ENCODE measurements at places on chromosomes 6 and 20.

DNA sequence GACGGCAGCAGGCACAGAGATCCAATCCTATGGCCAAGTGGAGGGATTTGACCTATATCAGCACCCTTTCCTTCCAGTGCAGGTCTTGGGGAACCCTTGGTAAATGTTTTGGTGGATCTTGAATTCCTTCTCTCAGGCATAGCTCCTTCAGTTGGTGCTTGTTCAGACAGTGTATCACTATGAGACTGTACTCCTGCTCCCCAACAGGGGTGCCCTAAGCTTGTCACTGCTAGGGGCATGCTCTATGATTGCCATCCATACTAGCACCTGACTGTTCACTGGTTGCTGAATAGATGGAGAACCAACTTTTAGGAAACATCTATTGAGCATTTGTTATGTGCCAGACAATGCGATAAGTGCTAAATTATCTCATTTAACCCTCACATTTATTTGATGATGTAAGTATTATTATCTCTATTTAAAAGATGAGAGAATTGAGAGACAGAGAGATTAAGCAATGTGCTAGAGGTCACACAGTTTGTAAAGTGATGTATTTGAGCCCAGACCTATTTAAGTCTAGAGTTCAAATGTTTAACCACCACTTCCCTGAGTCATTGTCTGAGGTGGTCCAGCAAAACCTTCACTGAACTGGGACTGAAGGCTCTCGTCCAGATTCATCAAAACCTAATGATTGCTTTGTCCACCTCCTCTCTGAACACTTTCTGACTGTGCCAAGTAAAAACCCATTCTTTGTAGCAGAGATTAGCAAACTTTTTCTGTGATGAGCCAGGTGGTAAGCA lies 34.3 kb downstream of the ADGRF1 start:
- DNase-seq, result no peak

GRCh38 chr20:60751826-60752225 lies 500.2 kb upstream of the CDH4 start:
- no peak for DNase-seq

DNA sequence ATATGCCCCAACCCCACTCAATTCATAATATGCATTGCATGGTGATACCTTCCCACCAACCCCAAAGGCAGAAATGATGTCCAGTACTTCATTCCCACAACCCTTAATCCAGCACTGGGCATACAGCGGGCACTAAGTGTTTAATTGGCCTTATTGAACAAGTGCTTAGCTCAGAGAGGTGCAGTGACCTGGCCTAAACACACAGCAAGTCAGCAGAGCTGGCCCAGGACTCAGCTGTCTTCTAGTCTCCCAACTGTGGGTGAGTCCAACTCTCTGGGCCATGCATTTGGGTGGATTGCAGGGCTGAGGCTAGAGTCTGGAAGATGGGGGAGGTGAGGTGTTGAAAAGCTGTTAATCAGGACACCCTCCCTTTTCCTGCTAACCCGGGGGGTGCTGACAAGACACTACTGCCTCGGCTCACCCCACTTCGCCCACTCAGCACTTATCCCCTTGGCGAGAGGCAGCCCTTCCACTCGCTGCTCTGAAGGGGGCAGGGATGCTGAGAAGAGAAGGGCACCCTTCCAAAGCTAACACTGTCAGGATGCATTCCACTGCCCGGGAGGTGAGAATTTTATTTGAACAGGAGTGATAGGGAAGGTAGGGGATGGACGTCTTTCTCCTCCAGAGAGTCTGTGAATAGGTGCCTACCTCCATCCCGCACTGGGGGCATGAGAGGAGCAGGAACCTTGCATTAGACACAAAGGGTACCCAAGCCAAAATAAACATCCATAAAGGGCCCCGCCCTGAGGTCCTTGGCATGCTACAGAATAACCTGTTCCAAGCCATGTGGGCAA lies 14.2 kb downstream of the KCNK5 start:
- DNase-seq, result no peak

DNA sequence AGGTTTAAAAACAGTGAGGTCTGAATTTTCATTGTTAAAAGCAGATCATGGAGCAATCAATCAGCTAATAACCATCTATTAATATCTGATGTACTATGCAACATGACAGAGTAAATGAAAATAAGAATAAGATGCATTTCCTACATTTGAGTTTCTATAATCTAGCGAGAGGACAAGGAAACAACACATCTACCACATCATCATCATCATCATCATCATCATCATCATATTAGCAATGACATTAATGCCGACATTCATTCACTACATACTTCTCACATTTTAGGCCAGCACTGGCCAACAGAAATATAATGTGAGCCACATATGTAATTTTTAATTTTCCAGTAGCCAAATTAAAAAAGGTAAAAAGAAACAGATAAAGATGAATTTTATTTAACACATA lies 110.0 kb downstream of the GMDS start:
- no peak for DNase-seq

DNA sequence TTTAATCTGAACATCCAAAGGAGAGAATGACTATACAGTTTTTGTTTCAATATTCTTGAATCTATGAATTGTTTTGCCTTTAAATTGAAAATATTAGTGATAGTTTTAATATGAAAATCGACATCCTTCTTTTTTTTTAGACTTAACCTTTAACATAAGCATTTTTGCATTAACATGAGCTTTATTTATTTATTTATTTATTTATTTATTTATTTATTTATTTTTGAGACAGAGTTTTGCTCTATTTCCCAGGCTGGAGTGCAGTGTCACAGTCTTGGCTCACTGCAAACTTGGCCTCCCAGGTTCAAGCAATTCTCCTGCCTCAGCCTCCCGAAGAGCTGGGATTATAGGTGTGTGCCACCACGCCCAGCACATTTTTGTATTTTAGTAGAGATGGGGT lies 27.6 kb downstream of the GJA1 start:
- DNase-seq, result no peak

DNA sequence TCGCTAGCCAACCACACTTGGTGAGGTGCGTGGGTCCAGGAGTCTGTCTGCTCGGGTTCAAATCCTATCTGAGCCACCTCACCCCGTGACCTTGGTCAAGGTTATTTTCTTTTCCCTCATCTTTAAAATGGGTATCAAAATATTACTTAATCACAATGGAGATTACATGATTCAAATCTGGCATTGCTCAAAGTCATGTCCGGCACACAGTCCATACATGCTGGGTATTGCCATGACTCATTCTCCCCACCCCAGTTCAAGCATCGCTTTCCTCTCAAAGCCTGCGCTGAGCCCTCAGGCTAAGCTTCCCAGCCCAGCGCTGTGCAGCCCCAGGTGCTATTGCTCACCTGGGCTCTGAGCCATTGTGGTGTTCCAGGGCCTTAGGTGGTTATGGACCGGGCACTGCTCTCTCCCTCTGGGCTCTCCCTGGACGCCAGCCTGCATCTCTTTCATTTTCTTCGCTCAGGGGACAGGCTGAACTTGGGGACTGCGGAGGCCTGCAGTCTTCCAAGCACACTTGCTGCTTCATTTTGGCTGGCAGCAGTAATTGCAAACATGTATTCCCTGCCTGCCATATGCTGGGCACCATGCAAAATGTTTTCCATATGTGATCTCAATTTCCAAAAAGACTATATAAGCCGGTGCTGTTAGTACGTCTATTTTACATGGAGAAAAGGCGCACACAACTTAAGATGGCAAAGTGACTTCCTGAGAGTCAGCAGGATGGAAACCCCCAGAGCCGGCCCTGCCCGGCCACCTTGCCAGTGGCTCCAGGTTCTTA lies 27.3 kb downstream of the WRNIP1 start:
- no peak for DNase-seq

- DNase-seq, result no peak
These were observed 83.9 kb downstream of the CDC5L start for GRCh38 chr6:44471271-44471981.

GRCh38 chr6:170135821-170136471 lies 154.9 kb downstream of the DLL1 start:
- no peak for DNase-seq

GRCh38 chr6:144294016-144294415 lies 8.9 kb downstream of the UTRN start:
- no peak for DNase-seq

DNA sequence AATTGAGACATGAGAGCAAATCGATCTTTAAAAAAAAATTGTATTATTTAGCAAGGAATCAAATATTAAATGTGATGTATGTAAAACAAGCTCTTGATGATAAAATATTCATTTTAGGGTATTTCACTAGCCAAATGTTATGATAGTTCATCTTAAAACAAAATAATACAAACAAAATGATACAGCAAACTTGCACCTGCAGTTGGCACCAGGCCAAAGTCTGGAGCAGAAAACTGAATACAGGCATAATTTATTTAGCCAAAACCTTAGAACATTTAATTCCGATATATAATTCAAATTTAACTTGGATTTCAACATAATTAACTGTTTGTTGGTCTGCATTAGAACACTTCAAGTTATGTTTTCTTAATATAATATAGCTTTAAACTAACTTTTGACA lies 60.9 kb downstream of the EPHA7 start:
- no peak for DNase-seq

DNA sequence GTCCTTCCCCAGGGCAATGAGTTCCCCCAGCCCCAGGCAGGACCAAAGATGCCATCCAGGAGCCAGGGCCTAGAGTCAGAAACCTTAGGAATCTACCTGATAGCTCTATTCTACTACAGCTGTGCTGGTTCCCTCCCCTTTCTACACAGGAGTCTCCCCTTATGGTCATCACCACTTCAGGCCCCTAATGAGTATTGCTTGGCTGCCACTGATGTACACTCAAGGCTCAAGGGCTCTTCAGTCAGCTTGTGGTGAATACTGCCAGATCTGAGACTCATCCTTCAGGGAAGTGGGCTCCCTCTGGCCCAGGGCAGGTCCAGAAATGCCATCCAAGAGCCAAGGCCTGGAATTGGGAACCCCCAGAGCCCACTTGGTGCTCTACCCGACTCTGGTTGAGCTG lies 248.6 kb downstream of the ALDH8A1 start:
- no peak for DNase-seq

GRCh38 chr6:127397729-127398630 lies 54.6 kb upstream of the ECHDC1 start:
- DNase-seq, result no peak

DNA sequence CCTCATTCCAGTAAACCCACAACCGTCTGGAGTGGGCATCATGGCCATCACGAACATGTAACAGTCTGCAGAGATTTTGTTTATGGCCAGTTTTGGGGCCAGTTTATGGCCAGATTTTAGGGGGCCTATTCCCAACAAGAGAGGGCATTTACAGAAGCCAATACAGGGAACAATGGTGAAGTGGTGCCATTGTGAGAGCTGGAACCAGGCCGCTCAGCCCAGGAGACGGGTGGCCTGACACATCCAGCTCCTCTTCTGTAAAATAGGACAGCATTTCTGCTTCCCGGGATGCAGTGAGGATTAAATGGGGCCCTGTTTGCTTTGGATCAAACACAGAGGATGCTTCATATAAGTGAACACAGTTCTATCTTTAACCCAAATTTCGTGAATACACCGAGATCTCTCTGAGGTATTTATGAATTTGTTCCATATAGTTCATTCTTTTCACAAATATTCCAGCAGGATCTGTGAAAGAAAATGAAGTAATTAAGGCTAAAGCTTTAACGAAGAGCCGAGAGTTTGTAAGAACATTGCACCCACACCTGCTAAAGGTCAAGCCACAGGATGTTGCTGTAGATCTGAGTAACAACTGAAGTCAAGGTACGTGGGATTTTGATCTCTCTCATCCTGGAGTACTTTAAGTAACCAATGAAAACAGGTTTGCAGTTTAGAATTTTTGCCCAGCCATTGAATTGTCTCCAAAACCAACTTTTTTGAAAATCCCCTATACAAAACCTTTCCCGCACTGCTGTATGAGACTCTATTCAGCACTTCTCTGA lies 14.5 kb upstream of the SIRPG start:
- DNase-seq, result peak; percentile 66

DNA sequence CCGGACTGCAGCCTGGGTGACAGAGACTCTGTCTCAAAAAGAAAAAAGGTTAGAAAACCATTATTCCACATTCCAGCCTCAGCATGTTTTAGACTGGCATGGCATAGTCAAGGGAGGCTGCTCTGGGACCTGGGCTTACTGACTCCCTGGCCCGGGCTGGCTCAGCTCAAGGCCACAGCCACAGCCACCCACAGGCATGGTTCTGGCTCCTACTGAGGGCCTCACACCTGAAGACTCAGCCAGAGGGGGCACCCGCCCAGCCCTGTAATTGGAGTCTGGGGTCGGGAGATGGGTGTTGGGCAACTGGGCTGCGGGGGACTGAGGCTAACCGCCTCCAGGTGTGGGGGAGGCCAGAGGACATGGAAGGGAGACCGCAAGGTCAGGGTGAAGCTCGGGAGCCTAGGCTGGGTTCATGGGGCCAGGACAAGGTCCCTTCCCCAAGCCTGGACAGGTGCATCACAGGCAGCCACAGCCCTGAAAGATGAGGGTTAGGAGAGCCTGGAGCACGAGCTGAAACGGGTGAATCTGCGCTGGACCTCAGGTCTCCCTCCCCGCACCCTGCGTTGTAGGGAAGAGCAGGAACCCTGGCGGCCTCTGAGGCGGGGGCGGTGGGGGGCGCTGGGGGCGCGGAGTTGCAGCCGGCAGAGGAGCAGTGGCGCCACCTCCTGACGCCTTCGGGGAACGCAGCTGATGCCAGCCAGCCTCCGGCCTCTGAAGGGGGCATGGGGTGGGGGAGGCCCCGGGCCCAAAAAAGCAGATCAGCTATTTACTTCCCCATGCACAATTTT lies 67.7 kb upstream of the SRSF6 start:
- no peak for DNase-seq

DNA sequence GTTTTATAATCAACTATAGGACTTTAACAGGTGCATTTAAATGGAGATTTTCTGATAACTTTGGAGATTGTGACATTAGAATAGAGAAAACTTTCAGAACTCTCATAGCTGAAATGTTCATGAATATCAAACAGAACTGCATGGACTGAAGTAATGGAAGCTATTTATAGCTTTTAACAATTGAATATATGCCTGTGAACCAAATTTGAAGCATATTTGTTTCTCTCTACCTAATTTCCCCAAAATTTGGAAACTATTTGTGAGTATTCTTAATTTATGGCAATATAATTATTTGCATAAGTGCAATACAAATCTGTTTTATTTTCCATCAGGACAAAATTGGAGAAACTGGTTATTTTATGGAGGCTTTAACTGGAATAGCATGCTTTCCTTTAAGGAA lies 96.6 kb downstream of the PLG start:
- no peak for DNase-seq

DNA sequence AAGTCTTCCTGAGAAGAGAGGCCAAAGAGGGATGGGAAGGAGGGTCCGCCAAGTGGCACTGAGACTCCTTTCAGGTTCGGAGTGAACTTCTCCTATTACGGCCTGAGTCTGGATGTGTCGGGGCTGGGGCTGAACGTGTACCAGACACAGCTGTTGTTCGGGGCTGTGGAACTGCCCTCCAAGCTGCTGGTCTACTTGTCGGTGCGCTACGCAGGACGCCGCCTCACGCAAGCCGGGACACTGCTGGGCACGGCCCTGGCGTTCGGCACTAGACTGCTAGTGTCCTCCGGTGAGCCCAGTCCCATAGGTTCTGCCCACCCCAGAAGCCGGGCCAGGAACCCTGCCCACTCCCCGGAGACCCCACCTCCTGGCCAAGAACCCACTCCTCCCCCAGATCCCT lies 4.1 kb downstream of the SLC22A7 start:
- DNase-seq, result no peak
